ENCODE measurements at places on chromosomes 6 and 20. TPM values are rescaled to one million over a fixed set of nuclear protein-coding genes. Genes with fewer than 3 reads are reported as not detected.
A peak's percentile ranks its signal among the peaks of the same experiment; 100 is the strongest.

BACH2 gene
- 2.9 TPM for total RNA-seq

TRERF1 gene
- 0.91 TPM for total RNA-seq

STX11 gene
- 9.6 TPM for total RNA-seq

SMOC2 gene
- total RNA-seq, result 29.2 TPM

AGER gene
- total RNA-seq, result 3.2 TPM

DNA sequence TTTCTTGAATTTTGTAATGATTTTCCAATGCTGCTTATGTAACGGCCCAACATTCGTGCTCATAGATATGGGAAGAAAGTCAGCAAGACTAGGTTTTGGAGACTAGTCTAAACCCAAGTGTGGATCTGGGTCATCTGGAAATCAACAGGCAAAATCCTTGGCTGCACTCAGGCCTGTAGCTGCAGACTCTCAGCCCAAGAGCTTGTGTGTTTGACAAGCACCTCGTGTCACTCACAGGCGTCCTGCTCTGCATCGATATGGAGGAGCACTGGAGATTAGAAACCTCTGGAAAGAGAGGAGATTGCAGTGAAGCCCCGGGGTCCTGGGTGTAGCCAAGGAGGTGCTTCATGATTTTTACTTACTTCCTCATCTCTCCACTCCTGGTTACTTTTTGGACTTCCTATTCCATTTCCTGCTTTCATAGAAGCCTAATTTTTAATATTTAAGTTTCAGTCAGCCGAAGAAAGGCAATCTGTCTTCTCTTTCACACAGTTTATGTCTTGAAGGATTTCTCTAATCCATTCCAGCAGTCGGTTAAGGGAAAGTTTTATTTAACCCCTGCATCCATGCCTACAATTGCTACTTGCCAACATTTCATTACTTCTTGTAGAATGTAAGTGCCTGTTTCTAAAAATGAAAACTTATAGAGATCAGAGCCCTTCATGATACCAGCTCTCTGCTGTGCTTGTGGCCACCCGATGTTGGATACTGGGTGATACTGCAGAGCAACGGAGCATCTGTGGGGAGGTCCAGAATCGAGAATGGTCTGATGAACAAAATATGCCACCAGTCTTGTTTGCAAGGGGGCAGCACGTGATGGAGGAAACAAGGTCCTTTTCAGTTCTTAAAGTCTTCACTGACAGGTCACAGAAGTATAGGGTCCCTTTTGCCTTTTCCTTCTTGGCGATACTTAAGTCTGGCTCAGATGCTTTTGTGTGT lies 296.3 kb downstream of the QKI start:
- no peaks in the 10 kb centered on the region for H3K27me3 ChIP-seq
- no peak overlapping the region for H3K4me3 ChIP-seq
- H3K4me1 ChIP-seq, result peaks cover 54% of the 10 kb centered on the region
- DNase-seq, result peak; percentile 32

SLC16A10 gene
- total RNA-seq, result 3.1 TPM

- no peaks in the 10 kb centered on the region for H3K27me3 ChIP-seq
- H3K4me1 ChIP-seq, result no peaks in the 10 kb centered on the region
Measured at GRCh38 chr6:31634131-31634530, 13.6 kb downstream of the PRRC2A start.

GRCh38 chr6:160595838-160596832 lies 67.9 kb downstream of the LPA start:
- no peak for DNase-seq
- no peak overlapping the region for H3K4me3 ChIP-seq
- no peak overlapping the region for H3K27ac ChIP-seq

DNA sequence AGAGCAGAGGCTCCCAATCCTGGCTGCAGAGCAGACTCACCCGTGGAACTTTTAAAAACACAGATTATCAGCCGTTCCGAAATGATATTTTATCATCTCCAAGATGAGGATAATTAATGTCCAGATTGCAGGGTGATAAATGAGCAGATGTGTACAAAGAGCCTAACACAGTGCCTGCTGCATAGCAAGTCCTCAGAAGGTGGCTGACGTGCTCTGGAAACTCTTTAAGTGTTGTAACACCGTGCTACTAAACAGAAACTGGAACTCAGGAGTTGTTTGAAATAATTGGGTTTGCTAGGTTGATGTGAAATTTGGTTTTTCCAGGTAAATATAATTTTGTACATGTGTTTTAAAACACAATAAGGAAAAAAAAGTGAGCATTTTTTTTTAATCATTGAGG lies 118.0 kb downstream of the ARMC2 start:
- no peaks in the 10 kb centered on the region for H3K36me3 ChIP-seq
- peak overlapping the region; percentile 75 for H3K27ac ChIP-seq
- H3K4me1 ChIP-seq, result peaks cover 39% of the 10 kb centered on the region
- DNase-seq, result no peak

GRCh38 chr20:17990278-17990972 lies 21.6 kb downstream of the MGME1 start:
- H3K4me1 ChIP-seq, result no peaks in the 10 kb centered on the region
- DNase-seq, result no peak
- H3K36me3 ChIP-seq, result peaks cover 31% of the 10 kb centered on the region
- no peak overlapping the region for H3K27ac ChIP-seq
- H3K27me3 ChIP-seq, result no peaks in the 10 kb centered on the region

DNA sequence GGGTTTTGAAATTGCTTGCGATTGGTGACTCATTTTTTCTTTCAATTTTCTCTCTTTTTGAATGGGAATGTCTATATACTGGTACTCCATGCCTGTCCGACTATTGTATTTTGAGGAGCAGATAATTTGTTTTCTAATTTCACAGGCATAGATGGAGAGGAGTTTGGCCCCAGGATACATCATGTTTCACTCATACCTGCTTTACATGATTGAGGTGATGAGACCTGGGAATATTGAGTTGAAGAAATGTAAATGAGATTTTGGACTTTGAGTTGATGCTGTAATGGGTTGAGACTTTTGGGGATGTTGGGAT lies 253.1 kb upstream of the RAB32 start:
- H3K4me1 ChIP-seq, result no peaks in the 10 kb centered on the region
- no peaks in the 10 kb centered on the region for H3K36me3 ChIP-seq
- DNase-seq, result no peak
- no peaks in the 10 kb centered on the region for H3K27me3 ChIP-seq

OPN5 gene
- 0.19 TPM for total RNA-seq

- no peaks in the 10 kb centered on the region for H3K27me3 ChIP-seq
- peaks cover 49% of the 10 kb centered on the region for H3K4me1 ChIP-seq
- DNase-seq, result peak; percentile 86
- peak overlapping the region; percentile 100 for H3K27ac ChIP-seq
Measured at GRCh38 chr6:41734666-41735426, 562 bp downstream of the TFEB start.

DNA sequence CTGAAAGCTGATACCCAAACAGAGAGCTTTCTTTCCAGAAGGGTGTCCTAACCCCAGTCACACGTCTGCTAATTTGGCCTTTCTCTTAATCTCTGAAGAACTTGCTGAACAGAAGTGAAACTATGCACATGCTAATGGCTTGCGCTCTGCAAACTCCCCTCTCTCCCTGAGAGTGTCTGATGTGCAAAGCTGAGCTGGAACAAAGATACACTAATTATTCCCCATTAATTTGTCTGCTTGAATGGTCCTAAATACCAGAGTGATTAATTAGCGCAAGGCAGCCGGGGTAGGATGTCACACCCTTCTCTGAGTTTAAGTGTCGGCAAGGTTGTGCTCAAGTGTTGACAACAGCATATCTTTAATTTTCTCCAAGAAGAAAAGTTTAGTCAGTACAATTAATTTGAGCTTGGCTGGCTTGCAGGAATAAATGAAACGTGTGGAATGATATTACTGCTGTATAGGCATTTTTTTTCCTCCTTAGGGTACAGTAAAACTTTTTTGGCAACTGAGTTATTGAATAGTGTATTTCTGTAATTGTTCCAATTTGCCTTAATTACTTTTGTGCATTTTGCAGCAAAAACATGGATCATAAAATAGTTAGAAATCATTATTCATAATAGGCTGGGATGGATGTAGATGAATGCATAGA lies 715.9 kb upstream of the POU3F2 start:
- no peaks in the 10 kb centered on the region for H3K4me1 ChIP-seq
- no peak overlapping the region for H3K4me3 ChIP-seq
- H3K36me3 ChIP-seq, result no peaks in the 10 kb centered on the region

TBXT gene
- not detected for total RNA-seq

- DNase-seq, result no peak
- H3K27me3 ChIP-seq, result no peaks in the 10 kb centered on the region
- peak overlapping the region; percentile 96 for H3K4me3 ChIP-seq
- H3K36me3 ChIP-seq, result no peaks in the 10 kb centered on the region
- H3K4me1 ChIP-seq, result peaks cover 28% of the 10 kb centered on the region
Measured at GRCh38 chr20:25197183-25197869, 1.8 kb downstream of the ENTPD6 start.

ARFGEF3 gene
- 11.1 TPM for total RNA-seq

GRCh38 chr20:50256577-50256976 lies 65.9 kb downstream of the CEBPB start:
- no peaks in the 10 kb centered on the region for H3K4me1 ChIP-seq
- H3K27me3 ChIP-seq, result no peaks in the 10 kb centered on the region
- no peak overlapping the region for H3K4me3 ChIP-seq

Measured in heart right ventricle (tissue), 16 donors.